ENCODE measurements at places on chromosomes 13 and 19.

- no peak for DNase-seq
Observed at GRCh38 chr13:33217256-33217655, 68.3 kb downstream of the STARD13 start.

DNA sequence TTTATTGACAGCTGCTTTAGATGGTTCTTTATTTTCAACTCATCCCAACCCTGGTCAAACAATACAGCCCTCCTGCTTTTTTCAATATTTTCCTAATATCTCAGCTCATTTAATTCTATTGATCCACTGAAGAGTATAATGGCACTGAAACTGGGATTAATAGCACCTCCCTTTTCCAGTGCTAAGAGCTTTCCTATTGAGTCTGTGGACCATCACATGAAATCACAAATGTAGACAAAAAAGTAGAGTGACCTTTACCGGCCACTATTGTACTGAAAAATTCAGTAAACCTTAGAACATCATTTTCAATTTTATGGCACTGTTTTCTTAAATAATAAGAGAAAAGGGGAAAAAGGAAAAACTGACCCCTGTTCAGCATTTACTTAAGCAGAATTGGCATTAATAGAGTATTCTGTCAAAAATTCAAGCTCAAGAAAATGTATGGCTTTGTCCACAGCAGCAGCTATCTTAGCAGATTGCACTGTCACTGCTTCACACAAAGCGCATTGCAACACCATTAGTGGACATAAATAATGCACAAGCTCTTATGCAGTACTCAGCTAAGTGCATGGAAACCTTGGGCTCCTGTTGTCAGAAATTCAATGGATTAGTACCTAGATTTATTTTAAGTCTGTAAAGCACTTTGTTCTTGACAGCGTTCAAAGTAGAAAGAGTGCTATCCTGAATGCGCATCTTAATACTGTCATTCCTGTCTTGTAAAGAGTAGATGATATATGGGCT lies 851.0 kb upstream of the KLHL1 start:
- no peak for DNase-seq

DNA sequence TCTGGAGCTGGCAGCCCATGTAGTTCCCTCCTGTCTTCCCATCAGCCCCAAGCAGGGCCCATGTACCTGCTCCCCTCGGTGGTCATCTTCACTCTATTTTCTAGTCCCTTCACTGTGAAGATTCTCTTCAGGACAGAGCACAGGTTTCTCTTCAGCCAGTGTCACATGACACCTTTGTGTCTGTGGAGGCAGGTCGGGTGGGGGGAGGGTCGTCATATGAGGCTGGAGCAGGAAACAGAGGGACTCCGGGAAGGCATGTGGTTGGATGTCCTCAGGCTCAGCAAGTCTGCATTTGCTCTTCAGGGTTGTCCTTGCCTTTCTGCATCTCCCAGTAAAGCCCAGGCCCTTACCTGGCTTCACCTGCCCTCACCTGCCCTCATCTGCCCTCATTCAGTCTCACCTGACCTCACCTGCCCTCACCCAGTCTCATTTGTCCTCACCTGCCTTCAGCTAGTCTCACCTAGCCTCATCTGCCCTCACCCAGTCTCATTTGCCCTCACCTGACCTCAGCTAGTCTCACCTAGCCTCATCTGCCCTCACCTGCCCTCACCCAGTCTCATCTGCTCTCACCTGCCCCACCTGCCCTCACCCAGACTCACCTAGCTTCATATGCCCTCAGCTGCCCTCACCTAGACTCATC lies 120.3 kb downstream of the ZDHHC20 start:
- DNase-seq: no peak

GRCh38 chr13:97423300-97424045 lies 10.5 kb upstream of the RAP2A start:
- no peak for DNase-seq

- DNase-seq: no peak
Observed at GRCh38 chr19:3573858-3574637, 1.3 kb downstream of the HMG20B start.

- no peak for DNase-seq
Observed at GRCh38 chr13:55266644-55267043, 1874.1 kb upstream of the PRR20A start.

DNA sequence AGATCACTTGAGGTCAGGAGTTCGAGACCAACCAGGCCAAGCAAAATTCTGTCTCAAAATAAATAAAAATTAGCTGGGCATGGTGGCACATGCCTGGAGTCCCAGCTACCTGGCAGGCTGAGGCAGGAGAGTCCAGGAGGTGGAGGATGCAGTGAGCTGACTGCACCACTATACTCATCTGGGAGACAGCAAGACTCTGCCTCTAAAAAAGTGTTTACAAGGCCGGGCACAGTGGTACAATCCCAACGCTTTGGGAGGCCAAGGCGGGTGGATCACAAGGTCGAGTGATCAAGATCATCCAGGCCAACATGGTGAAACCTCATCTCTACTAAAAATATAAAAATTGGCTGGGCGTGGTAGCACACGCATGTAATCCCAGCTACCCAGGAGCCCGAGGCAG lies 4.2 kb upstream of the DAPK3 start:
- no peak for DNase-seq

GRCh38 chr19:3455960-3456601 lies 24.2 kb downstream of the SMIM24 start:
- no peak for DNase-seq

- no peak for DNase-seq
Observed at GRCh38 chr19:42155796-42156195, 23.6 kb upstream of the POU2F2 start.

DNA sequence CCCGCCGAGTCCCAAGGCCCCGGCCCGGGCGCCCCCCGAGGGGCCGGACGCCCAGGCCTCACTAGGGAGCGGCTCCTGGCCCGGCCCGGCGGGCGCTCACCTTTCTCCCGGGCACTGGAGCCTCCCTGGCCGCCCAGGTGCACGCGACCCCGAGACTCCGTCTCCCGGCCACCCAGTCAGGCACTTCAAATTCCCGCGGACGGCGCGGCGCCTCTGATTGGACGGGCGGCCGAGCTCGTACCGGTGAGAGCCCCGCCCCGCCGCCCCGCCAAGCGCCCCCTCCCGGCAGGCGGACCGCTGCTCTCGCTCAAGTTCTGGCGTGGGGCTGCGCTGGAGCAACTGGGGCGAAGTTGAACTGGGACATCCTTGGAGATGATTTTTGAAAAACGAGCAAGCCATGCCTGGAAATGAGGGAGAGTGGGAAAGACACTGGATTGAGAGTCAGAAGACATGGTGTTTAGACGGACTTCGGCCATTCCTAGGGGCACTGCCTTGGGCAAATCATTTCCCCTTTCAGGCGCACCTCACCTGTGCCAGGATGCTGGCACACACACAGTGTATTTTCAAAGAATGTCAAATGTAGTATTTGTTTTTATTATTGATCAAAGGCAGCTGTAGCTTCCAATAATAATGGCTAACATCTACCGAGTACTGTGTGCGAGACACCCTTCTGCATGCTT lies 485.3 kb downstream of the UQCRFS1 start:
- DNase-seq: no peak

DNA sequence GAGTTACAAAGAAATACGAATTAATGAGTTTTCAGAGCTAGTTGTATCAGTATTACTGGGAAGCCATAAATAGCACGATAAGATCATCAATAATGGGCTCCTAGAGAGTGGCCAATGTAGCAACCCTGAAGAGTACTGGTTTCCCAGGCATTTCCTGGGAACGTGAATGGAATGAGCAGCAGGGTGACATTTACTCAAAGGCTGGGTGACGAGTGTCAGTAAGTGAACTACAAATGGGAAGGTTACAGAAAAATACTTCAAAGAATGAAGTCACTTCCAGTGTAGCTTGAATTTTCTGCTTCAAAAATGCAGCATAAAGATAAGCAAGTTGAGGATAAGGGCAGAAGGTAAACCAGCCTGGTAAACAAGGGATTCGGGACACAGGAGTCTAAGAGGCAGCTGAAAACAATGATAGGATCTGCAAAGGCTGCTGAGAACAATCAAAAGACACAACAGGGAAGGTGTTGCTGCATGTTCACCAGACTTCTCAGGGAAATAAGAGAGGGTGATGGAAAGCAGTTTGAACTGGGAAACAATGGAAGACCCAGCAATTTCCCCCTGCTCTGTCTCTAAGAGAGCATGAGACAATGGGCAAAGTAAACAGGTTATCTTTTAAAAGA lies 48.6 kb upstream of the POSTN start:
- no peak for DNase-seq

- DNase-seq: no peak
Observed at GRCh38 chr19:17021793-17022590, 4.6 kb downstream of the CPAMD8 start.

DNA sequence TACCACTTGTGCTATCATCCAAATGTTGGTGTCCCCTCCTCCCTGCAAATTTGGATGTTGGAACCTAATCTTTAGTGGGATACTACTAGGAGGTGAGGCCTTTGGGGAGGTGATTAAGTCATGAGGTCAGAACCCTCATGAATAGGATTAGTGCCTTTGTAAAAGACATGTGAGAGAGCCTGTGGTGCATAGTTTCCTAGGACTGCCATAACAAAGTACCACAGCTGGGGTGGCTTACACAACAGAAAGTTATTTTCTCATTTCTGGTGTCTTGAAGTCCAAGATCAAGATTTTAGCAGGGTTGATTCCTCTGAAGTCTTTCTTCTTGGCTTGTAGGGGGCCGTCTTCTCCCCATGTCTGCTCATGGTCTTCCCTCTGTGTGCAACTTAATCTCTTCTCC lies 562.6 kb upstream of the ARGLU1 start:
- DNase-seq: no peak

- DNase-seq: no peak
Observed at GRCh38 chr19:31089681-31090080, 259.6 kb downstream of the TSHZ3 start.

GRCh38 chr13:109586509-109587346 lies 199.7 kb downstream of the IRS2 start:
- no peak for DNase-seq

DNA sequence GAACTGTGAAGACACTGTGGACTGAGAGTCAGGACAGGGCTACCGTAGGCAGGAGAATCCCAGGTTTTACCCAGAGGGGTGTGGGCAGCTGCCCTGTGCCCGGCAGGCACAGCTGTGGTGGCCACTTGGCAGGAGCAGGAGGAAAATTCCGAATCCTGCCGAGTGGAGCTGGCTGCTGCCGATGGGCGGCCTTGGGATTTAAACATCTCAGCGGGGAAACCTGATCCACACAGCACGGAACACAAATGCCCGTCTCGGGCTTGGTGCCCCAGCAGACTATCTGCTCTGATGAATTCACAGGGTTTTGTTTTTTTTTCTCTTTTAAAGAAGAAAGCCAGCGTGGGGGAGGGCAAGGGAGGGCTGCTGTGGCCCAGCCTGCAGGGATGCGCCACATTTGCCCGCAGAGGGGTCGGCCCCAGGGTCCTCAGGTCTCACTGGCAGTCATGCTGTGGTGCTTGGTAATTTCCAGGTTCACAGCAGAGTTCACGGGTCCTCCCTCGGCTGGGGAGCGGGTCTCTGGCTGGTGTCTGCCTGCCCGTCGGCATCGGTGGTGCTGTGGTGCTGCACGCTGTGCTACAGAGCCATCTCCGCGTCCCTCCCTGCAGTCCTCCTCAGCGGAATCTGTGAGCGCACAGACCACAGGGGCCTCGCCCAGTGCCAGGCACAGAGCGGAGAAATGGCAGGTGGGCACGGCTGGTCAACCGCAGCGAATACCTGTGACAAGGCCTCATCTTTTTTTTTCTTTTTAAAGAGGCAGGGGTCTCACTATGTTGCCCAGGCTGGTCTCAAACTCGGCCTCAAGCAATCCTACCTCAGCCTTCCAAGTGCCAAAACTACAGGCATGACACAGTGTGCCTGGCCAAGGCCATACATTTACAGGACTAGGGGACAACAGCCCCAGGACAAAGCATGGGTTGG lies 28.1 kb downstream of the MPND start:
- DNase-seq: no peak

- no peak for DNase-seq
Observed at GRCh38 chr13:30561511-30561910, 56.2 kb upstream of the USPL1 start.

- no peak for DNase-seq
Observed at GRCh38 chr19:46499692-46500091, 4.0 kb upstream of the PNMA8B start.

- no peak for DNase-seq
Observed at GRCh38 chr13:104796581-104796980, 1730.4 kb upstream of the SLC10A2 start.

GRCh38 chr19:42514449-42514848 lies 13.8 kb downstream of the CEACAM1 start:
- DNase-seq: no peak

- DNase-seq: no peak
Observed at GRCh38 chr13:93900731-93901130, 578.8 kb downstream of the DCT start.

GRCh38 chr13:37442996-37443395 lies 155.6 kb downstream of the POSTN start:
- no peak for DNase-seq

GRCh38 chr13:88112526-88112925 lies 441.4 kb downstream of the SLITRK5 start:
- DNase-seq: no peak

DNA sequence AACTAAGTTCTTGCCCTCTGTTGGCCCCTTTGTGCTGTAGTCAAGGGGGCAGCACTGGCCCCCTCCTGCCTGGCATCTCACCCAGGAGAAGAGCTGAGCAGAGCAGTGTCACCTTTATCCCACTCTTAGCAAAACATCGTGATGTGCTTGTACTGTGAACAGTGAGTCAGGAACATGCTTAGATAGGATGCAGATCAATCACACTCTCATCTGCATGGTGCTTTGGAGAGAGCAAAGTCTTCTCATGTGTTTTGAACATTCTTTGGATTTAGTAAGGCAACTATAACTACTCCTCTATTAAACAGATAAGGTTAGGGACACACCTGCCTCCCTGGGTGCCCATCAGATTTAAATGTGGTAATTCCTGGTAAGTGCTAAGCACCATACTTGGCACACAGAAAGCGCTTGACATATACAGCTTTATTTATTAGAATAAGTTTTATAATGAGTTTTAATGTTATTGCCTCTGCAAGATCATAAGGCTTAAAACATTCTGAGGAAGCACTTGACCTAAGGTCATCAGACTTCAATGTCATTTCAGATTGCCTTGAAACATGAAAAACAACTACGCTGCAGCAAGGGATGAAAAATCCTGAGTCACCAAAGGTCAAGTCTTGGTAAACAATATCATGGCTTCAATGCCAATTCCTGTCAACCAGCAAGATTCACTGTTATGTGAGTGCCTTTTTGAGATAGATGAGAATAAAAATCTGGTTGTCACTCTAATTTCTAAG lies 82.4 kb upstream of the IRS2 start:
- DNase-seq: no peak

GRCh38 chr19:1254530-1255185 lies 6.3 kb downstream of the MIDN start:
- DNase-seq: no peak

Measured in HS-27A (cell line).